Right ventricle myocardium inferior (tissue), 1 donor: ENCODE measurements at places on chromosomes 12 and 14.

- no peak for DNase-seq
Measured at GRCh38 chr12:55729819-55730818, 1.3 kb upstream of the CD63 start.

DNA sequence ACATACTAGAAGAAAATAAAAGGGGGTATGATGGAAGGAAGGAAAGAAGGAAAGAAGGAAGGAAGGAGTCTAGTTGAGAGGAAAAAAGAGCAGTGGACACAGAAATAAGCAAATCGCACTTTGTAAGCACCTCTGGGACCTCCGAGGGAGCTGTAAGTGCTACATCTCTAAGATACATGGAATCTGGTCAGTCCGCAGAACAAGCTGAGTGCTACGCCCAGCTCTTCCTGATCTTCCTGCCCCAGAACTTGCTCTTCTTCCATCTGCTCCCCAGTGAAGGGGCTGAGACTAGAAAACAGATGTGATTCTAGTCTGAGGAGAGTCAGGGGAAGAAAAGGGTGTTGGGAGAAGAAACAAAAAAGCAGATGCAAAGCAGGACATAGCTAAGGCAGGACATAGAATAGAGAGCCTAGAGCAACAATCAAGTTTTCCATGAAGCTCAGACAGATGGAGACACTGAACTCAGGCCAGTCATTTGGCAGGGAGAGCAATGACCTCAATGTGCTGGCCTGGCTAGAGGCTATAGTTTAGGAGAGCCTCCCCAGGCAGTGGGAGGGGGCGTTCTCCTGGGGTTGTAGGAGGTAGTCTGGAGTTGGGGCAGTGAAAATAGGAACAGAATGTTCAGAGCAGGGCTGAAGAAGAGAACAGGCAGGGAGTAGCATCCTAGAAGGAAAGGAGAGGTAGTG lies 1.7 kb upstream of the MFAP5 start:
- peak; percentile 87 for DNase-seq

- no peak for DNase-seq
Measured at GRCh38 chr14:96117101-96117897, 78.1 kb downstream of the C14orf132 start.

GRCh38 chr12:15525441-15525840 lies 203.1 kb downstream of the PTPRO start:
- DNase-seq: no peak

GRCh38 chr12:119749666-119750065 lies 81.7 kb downstream of the PRKAB1 start:
- DNase-seq: no peak

- DNase-seq: no peak
Measured at GRCh38 chr12:112686373-112686772, 105.2 kb upstream of the RPH3A start.

DNA sequence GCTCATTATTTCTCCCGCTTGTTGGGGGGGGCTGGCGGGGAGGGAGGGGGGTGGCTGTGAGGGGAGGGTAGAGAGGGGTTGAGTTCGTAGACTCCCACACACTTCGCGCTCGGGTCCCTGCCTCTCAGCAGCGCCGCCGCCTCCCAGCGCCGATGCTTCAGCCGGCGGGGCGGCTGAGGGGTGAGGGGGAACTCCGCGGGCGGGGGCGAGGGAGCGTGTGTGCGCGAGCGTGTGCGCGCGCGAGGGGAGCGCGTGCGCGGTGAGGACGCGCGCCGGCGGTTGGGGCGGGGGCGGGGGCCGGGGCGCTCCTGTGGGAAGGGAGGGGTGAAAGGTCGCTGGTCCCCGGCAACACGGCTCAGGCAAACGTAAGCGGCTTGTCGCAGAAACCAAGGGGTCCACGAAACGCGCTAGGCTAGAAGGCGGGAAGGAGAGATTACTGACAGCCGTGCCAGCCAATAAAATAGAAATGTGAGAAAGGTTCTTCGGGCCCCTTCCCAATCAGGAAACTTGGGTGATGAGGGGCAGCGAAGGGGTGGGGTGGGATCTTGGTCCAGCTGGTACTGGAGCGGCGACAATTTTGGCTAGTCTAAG lies 343 bp upstream of the NOVA1 start:
- peak; percentile 88 for DNase-seq

DNA sequence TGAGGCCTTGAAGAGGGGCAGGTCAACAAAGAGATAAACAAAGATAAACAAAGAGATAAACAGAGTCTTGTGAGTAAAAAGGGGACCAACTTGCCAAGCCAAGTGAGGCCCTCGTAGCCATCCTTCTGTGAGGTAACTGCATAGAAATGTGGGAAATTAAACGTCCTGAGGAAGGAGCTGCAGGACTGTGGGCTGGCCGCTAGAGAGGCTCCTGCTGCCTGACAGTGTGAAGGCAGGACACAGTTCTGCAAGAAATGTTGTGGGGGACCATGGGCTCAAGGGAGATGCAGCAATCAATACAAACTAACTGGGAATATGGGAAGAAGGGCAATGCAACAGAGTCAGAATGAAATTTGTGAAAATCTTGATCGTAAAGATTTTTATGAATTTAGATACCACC lies 91.9 kb downstream of the SLC8A3 start:
- DNase-seq: no peak

GRCh38 chr12:32423559-32423958 lies 24.2 kb downstream of the FGD4 start:
- DNase-seq: no peak

DNA sequence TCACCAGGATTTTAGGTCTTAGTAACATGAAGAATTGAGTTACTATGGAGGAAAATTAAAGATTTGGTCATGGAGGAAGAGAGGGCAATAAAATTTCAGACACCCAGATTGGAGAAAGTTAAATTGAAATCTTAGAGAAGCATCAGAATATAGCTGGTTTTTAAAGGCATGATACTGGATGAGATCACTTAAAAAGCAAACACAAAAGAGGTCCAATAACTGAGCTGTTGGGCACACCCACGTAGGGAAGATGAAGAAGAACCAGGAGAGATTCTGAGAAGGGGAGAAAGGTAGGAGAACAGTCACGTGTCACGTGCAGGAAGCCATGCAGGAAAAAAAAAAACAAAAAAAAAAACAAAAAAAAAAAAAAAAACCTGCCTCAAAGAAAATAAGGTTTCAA lies 18.8 kb downstream of the CAPS2 start:
- DNase-seq: no peak

GRCh38 chr14:51604073-51604472 lies 47.6 kb upstream of the FRMD6 start:
- DNase-seq: no peak

DNA sequence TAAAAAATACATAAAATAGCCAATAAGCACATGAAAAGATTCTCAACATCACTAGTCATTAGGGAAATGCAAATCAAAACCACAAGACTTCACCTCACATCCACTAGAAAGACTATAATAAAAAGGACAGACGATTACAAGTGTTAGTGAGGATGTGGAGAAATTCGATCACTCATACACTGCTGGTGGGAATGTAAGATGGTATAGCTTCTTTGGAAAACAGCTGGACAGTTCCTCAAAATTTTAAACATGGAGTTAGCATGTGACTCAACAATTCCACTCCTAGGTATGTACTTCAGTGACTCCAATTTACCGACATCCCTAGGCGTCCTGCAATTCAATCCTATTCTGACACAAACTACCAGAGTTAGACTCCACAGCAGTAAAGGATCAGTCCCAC lies 13.7 kb downstream of the TRIM9 start:
- no peak for DNase-seq

DNA sequence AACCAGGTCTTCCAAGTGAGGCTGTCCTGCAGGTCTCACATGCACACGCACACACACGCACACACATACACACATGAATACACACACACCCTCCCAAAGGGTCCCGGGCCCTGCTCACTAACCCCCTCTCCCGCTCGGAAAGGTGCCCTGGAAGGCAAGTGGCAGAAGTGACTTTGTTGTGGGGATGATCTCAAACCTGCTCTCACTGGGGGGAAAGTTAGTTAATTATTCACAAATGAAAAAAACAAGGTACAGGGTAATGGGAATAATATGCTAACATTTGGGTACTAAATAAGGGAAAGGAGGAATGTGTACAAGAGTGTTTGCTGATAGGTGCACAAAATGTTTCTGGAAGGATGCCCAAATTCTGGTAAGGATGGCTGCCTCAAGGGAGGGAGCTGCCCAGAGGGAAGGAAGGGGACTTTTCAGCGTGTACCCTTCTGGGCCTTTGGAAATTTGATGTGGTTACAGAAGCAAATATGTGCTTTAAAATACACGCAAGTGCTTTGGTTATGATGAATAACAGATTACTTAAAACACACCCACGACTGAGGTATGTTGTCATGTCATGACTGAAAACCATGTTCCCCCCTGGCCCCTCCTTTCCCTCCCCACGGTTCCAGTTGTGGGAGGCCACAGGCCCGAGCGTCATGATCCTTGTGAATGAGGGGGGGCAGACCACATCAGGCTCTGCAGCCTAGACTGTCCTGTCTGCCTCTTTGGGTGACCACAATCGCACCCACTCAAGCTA lies 43.3 kb upstream of the PLEKHG6 start:
- DNase-seq: no peak

DNA sequence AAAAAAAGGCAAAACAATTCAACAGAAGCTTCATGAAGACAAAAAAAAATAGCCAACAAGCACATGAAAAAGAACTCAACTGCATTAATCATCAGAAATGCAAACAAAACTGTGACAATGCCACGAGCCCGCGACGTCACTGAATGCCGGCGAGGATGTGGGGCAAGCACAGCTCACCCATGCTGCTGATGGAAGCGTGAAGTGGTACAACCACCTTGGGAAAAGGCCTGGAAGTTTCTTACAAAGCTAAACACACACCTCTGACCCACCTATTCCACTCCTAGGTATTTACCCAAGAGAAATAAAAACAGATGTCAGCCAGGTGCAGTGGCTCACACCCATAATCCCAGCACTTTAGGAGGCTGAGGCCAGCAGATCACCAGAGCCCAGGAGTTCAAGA lies 10.5 kb downstream of the BTBD6 start:
- no peak for DNase-seq

DNA sequence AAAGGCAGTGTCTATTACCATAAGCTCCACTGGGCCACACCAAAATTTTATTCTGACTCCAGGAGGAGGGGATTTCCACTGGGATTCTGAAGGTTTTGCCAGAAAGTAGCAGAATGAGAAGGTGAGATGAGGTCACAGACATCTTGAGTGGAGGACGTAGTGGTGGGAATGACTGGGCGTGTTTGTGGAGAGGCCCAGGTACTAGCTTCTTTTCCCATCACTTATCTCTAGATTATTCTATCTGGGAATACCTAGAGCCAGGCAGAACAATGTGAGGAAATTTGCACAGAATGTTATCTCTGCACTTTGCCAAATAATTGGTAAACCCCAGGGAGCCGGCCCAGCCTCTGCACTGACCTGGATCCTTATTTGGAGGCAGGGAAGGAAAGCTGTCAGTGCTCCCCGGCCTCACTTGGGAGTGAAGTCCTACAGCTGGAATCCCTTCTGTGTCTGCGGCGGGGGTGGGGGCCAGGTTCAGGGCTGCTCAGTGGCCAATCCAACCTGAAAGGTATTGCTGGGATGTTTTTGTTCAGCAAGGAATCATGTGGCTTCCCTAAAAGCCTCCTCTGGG lies 129.4 kb downstream of the C12orf75 start:
- DNase-seq: no peak

GRCh38 chr14:69637503-69638031 lies 26.2 kb downstream of the SUSD6 start:
- DNase-seq: no peak

- no peak for DNase-seq
Measured at GRCh38 chr12:75913502-75914351, 117.8 kb downstream of the PHLDA1 start.

- no peak for DNase-seq
Measured at GRCh38 chr12:84056-84455, 17.5 kb downstream of the IQSEC3 start.

DNA sequence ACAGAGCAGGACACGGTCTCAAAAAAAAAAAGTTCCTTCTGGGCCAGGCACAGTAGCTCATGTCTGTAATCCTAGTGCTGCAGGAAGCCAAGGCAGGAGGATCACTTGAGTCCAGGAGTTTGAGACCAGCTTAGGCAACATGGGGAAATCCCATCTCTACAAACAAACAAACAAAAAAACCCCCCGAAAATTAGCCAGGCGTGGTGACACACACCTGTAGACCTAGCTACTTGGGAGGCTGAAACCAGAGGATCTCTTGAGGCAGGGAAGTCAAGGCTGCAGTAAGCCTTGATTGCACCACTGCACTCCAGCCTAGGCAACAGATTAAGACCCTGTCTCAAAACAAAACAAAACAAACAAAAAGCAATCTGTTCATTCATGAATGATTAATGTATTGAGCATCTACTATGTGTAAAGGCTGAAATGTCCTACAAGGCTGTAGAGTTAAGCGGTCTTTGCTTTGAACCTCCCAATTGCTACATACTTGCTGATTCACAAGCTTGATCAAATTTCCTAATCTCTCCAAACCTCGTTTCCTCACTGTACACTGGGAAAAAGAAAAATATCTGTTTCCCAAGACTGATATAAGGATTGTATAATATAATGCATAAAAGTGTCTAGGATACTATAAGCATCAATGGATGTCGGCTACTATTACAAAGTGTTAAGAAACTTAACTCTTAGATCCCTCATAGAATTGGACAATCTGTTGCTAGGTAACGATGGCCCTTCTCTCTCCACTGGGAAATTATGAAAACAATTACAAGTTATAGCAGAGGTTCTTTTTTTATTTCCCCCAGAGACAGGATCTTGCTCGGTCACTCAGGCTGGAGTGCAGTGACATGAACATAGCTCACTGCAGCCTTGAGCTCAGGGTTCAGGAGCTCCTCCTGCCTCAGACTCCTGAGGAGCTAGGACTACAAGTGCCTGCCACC lies 7.9 kb upstream of the RILPL2 start:
- DNase-seq: no peak

DNA sequence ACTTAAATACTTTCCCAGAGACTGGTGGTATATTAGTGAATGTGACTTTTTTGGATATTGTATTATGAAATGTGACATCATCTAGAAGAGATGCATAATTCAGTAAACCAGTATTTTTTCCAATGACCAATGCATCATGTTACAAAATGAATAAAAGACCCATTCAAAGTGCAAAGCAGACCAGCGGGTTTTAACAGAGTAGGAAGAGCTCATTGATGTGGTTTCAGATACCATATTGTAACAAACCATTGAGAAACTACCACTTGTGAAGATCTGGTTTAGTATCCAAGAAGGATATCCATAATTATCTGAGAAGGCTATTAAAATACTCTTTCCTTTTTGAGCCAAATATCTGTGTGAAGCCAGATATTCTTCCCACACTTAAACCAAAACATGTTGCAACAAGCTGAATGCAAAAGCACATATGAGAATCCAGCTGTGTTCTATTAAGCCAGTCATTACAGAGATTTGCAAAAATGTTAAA lies 47.7 kb downstream of the MVK start:
- DNase-seq: no peak

DNA sequence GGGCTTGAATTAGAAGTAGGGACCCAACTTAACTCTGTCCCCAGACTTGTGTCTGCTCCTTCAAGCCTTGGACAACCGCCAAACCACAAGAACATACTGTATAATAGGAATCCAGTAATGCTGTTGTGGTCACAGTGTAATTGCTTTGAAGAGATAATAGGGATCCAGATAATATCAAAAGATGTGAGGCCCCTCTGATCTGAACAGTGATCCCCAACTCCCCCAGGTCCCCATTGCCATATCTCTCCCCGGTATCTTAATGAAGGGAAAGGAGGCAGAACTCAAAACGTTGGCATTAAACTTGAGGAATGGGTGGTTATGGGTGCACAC lies 8.5 kb upstream of the PLEKHH1 start:
- DNase-seq: no peak

- DNase-seq: no peak
Measured at GRCh38 chr14:28061006-28061405, 705.6 kb upstream of the FOXG1 start.

GRCh38 chr14:31026077-31026449 lies at the start of gene STRN3:
Gene STRN3, minus strand, starts transcription at chr14:31026379. Its CDS starts 194 bp downstream, at chr14:31026185.
- no peak for DNase-seq

GRCh38 chr14:105093038-105093430 lies 27.8 kb upstream of the GPR132 start:
- peak; percentile 89 for DNase-seq
